ENCODE measurements at places on chromosomes 13 and 19.

GRCh38 chr19:679418-680286 is 3.5 kb downstream of the FSTL3 start:
- no peak for DNase-seq

DNA sequence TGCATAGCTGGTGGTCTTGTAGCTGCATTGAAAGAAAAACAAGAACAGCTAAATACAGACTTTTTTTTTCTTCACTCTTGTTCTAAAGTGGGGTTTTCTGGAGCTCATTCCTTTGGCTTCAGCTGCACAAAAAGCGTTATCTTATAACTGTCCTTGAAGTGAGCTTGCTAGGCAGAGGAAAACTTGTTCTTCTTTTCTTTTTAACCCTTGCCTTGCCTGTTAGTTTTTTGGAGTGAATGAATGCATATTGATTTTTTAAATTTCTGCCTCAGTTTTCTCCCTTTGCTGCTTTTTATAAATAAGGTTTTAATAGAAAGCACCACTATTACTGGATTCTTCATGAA is 1.5 kb downstream of the ZNF765 start:
- no peak for DNase-seq

GRCh38 chr13:33800646-33801186 is 17.2 kb upstream of the RFC3 start:
- no peak for DNase-seq

DNA sequence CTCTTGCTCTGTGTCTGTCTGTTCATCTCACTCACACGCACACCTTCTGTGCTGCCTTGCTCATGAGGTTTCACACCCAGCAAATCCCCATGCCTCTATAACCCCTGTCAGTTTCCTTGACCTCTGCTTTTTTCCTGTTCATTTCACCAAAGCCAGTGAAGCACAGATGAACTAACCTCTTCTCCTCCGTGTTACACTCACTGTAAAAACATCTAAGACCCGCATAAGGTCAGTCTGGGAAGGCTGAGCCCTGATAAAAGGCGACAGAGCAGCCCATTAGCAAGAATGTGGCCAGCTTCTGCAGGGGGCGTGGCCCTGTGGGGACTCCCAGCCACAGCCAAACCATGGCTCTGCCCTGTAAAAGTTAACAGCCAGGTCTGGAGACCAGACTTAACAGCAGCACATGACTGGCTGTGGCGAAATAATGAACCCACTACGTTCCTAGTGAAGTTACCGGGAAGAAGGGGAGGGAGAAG is 42.8 kb upstream of the NPAS1 start:
- peak; percentile 80 for DNase-seq

GRCh38 chr19:55959996-55960675 is 12.5 kb downstream of the NLRP8 start:
- DNase-seq, result no peak

- DNase-seq, result no peak
Observed at GRCh38 chr13:24910502-24911132, 146.6 kb downstream of the RNF17 start.

DNA sequence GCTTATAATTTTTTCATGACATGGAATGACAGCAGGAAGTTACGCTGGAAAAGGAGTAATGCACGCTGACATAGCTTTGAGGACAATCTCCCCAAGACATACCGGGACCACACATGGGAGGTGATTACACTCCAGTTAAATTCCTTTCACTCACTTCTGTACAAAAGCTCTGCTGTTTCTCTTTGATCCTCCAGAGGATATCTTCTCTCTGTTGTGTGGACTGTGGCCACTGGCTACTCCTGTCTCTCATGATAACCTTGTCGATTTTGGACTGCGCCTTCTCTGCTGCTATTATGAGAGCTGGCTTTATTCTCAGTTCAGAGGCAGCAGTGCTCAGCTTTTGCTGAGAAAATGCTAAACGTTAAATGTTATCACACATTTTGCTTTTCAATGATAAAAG is 464.6 kb downstream of the FGF9 start:
- DNase-seq, result no peak

DNA sequence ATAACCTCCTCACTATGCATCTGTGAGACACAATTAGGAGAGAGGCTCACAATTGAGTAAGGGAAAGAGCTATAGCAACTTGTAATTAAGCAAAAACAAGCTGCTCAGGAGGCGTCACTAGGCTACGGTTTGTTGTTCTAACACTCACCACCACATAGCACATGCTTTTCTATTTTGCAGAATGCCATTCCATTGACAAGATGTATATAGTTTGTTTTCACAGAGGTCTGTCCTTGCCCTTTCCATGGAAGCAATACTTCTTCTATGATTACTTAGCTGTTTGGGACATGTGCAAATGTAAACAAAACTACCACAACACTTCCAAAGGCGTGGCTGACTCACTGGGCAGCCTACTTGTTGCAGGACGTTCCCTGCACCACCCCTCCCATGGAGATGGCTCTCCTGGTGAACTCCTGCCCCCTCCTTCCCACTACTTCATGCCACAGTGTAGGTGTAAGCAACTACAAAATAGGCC is 33.9 kb upstream of the FAM216B start:
- peak; percentile 99 for DNase-seq

DNA sequence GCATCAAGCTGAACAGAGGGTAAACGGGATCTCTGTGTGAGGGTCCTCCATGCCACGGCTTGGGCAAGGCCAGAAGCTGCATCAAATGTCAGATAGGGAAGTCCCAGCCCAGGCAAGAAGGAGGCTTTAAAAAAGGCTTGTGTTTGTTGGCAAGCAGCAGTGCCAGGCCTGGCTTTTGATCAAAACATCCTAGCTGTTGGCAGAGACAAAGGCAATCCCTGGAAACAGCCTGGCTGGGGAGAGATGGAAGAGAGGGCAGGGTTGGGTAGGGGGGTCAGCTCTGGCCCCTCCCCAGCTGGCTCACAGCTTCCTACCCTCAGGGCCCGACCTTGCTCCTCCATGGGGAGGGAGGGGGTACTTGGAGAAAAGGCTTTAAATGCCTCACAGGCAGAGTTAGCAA is 61.8 kb upstream of the KCTD15 start:
- no peak for DNase-seq

DNA sequence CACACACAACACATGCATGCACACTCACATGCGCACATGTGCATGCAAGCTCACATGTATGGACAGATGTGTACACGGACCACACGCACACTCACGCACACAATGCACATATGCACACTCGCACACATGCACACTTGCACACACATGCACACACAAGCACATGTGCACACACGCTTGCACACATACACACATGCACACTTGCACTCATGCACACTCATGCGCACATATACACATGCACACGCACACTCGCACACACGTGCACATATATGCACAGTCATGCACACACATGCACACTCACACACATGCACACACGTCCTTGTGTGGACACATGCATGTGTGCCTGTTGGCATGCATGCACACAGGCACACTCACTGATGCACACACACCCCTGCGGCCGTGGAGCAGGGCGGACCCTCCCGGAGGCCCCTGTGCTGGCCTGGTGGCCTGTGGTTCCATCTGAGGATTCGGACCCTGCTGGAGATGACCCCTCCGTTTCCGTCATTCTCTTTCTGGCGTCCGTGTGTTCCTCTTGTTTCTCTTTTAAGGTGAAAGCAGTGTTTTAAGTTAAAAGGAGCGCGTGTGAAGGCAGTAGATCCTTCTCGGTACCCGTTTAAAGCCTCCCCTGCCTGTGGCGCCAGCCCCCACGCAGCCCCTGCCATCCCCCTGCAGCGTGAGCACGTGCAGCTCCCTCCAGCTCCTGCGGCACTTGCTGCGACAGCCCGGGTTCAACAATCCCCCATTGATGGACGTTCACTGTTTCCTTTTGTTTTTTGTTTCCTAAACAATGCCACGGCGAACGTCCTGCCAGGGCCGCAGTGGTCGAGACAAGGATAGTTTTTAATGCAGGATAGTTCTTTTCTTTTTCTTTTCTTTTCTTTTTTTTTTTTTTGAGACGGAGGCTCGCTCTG is 5.6 kb downstream of the NDUFS7 start:
- DNase-seq, result no peak

DNA sequence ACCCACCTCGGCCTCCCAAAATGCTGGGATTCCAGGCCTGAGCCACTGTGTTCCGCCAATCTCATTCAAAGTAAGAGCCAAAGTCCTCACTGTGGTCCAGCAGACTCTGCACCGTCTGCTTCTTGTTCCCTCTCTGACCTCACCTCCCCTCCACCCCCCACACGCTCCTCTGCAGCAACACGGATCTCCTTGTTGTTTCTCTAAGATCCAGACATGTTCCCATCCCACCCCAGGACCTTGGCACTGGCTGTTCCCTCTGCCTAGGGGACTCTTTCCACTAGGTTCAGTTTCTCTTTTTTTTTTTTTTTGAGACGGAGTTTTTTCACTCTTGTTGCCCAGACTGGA is 38.4 kb downstream of the LTBP4 start:
- DNase-seq, result no peak

DNA sequence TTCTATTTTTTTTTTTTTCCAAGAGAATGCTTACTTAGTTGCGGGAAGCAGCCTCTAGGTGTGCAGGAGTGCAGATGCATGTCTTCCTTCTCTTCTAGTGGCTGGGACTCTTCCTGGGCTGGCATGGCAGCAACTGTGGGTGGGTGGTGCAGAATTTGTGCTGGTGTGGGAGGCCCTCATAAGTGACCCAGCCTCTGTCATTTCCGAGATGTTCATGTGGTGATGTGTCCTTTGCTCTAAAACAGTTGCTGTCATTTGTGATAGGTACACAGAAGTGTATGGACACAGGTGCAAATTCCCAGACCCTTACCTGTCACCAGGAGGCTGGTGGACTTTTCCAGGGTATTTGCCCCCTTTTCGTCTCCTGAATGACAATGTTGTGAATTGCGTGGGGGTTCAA is 367.7 kb downstream of the KCNRG start:
- DNase-seq, result no peak

DNA sequence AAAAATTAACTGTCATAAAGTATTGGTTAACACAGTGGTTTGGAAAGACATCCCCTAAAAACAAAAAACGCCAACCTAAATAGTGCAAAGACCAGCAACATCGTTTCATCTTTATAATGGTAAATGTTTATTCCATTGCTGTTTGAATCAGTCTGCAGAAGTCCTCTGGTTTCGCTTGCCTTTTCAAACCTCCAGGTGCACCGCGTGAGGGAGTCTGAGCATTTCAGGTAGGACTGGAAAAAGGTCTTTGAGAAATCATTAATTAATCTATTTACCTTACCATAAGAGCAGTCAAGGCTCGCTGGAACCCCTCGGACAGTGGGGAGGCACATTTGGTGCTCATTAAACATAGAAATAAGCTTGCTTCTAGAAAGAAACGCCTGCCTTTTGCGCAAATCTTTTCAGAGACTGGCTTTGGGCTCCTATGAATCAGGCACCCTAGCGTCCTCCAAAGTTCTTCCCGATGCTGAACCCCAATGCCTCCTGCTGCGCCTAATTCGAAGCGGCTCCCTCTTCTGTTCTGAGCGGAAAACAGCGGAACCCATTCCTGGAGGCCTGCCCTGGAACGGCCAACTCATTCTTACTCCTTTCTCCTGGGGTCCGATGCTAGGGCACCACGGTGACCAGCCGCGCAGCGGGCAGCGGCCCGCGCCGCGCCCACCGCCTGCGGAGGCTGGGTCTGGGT is 951 bp upstream of the MTUS2 start:
- DNase-seq, result peak; percentile 3
